ENCODE measurements at places on chromosomes 6 and 20.
A peak's percentile ranks its signal among the peaks of the same experiment; 100 is the strongest.

GRCh38 chr6:45086360-45087084 lies 241.6 kb upstream of the RUNX2 start:
- no peak for DNase-seq

- no peak for DNase-seq
These were observed 5.6 kb upstream of the IFNGR1 start for GRCh38 chr6:137224799-137225198.

DNA sequence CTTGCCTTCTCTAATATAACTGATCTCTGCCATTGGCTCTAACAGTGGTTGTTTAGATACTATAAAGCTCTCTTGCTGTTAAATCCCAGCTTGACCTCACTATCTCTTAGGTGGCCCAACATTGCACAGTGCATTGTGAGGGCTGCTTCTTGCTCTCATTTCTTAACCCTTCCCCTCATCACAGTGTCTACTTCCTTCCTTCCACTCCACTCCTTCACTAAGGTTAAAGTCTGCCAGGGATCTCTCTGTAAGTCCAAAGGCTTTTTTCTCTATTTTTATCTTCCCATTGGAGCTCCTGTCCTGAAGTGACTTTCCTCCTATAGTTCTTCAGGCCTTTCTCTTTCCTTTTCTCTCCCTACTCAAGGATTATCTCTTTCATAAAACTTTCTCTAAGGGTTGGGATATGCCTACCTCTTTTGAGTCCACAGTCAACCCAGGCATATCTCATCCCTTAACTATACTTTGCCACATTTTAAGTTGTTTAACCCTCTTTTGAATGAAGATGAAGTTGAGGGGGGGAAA lies 4.0 kb upstream of the TBC1D22B start:
- no peak for DNase-seq

GRCh38 chr6:53412751-53413150 lies 64.0 kb upstream of the ELOVL5 start:
- DNase-seq, result no peak

- DNase-seq, result no peak
These were observed 6.1 kb downstream of the CCDC167 start for GRCh38 chr6:37493661-37493995.

DNA sequence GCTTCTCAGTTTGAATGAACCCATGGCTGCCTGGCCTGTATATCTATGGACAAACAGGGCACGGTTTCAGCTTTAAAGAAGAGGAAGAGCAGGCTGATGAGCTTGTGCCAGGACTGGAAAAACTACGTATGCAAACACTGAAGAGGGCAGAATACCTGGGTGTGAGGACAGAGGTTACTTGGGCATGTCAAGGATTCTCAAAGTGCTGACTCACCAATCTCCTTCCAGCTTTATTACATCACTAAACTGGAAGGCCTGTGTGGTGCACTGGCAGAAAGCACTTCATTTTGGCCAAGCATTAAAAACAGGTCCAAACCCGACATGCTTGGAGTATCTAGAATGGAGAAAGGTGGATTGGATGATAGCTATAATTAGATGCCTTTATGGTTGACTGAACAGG lies 95.2 kb downstream of the GMPR start:
- no peak for DNase-seq

GRCh38 chr6:353642-354614 lies 37.6 kb upstream of the IRF4 start:
- DNase-seq, result no peak

DNA sequence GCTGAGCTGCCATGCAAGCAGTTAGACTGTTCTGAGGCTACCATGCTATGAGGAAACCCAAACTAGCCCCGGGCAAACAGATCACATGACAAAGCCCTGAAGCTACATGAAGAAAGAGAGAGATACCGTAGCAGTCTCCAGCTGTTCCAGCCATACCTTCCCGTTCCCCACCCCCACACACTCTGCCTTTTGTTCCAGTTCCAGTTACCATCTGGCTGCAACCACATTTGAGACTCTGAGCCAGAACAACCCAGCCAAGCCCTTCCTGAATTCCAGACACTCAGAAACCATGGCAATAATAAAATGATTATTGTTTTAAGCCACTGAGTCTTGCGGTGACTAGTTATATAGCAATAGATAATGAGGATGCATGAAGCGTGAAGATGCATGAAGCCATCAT lies 28.3 kb downstream of the RIN2 start:
- no peak for DNase-seq

- peak; percentile 8 for DNase-seq
These were observed 96.8 kb upstream of the NFATC2 start for GRCh38 chr20:51639206-51639832.

DNA sequence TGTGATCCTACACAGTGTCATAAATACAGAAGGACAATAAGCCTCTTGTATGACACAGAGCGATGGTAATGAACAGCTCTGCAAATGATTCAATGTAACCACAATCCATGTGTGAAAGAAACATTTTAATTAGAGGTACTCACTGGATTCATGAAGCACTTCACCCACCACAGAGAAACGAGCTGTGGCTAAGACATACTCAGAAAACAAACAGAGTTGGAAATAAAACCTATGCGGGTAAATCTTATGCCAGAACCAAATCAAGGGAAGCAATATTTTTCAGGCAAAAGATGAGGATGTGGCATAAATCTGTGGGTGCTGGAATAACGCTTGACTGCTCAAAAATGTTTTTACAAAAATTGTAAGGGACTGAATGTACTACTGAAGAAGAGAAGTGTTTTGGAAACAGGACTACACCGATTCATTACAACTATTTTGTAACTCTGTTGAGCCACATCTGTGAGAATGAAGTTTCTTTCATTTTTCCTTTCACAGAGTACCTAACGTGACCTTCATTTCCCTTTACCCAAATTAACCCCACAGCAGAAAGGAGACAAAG lies 112.1 kb downstream of the WDR27 start:
- no peak for DNase-seq

DNA sequence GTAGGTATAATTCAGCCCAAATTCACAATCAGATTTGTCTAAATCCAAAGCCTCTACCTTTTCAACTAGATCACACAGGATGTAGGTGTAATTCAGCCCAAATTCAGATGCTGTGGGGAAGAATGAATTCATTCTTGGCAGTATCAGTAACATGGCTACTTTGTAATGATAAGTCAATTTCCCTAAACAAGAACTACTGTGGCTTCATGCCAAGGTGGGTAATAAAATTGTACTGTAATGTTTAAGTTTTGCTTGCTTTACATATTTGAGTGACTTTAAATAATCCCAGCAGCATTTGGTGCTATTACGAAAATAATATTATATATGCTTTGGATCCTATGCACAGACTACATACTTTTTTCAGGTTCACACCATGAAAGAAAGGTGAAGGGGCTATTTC lies 239.1 kb downstream of the HDGFL1 start:
- DNase-seq, result no peak

- DNase-seq, result no peak
These were observed 114.2 kb upstream of the SSTR4 start for GRCh38 chr20:22920898-22921297.

DNA sequence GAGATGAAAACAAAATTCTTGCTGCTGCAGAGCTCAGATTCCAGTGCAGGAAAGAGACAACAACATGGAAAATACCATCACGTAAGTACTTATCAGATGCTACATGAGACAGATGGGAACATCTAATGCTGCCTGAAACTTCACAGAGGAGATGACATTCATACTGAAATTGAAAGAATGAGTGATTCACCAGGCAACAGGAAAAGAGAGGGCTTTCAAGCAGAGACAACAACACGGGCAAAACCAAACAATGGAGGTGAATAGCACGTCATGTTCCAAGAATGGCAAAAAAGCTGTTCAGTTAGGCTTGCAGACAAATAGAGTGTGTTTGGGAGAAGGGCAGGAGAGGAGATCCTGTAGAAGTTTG lies 39.3 kb downstream of the GTF2H5 start:
- DNase-seq, result no peak

DNA sequence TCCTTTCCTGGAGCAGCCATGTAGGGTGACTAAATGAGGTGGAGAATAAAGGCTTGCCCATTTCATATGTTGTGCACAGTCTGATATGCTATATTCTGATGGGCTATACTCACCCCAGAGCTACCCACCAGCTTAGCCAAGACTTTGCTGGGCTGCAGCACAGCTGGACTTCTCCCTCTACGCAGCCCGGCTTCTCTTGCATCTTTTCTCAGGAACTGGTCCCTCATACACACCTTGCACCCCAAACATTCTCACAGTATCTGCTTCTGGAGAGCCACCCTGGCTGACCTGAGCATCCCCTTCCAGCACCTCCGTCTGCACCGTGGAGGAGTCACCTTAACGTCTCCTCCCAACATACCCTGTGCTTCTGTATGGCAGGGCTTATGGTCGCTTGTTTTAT lies 150.8 kb upstream of the PMEPA1 start:
- DNase-seq, result no peak

- DNase-seq, result no peak
These were observed 61.8 kb upstream of the AFDN start for GRCh38 chr6:167764713-167765479.

GRCh38 chr6:22825210-22825609 lies 255.8 kb downstream of the HDGFL1 start:
- no peak for DNase-seq

DNA sequence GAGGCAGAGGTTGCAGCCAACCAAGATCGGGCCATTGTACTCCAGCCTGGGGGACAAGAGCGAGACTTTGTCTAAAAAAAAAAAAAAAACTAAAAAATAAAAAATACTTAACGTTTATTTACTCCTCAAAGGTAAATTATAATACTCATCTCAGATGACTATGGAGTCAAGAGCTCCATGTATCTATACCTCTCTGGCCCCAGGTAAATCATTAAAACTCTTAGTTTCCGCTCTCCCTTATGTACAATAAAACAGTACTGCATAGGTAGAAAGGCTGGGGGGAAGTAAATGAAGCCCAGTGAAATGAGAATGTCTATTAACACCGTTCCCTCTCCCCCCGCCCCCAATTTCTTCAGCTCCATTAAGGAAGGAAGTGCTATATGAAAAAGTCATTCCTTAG lies 1.2 kb downstream of the SRSF12 start:
- no peak for DNase-seq

GRCh38 chr6:8157839-8158238 lies 55.5 kb upstream of the EEF1E1 start:
- DNase-seq, result no peak

- DNase-seq, result no peak
These were observed 128.4 kb upstream of the ESR1 start for GRCh38 chr6:151679081-151679480.

GRCh38 chr6:285030-285771 lies 7.1 kb upstream of the DUSP22 start:
- no peak for DNase-seq

DNA sequence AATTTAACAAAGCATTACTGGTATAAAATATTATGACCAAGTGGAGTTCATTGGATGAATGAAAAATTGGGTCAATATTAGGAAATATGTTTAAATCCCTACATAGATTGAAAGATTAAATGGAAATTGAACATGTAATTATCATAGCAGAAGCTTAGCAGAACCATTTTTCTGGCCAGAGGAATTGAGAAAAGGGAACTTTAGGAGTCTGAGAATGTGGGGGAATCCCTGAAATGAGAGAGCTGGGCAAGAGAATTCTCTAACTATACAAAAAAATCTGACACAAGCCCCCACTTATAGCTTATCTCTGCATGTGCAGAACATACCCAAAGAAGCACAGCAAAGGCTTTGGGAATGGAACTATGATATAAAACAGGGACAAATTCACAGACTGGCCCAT lies 67.4 kb upstream of the ARHGAP18 start:
- no peak for DNase-seq

GRCh38 chr6:21265730-21266044 lies 327.9 kb upstream of the SOX4 start:
- no peak for DNase-seq
